ENCODE measurements at places on chromosomes 13 and 19.

- H3K36me3 ChIP-seq = peaks cover 1% of the 10 kb centered on the region
- H3K4me3 ChIP-seq = no peak overlapping the region
- DNase-seq = no peak
- peaks cover 52% of the 10 kb centered on the region for H3K4me1 ChIP-seq
- H3K27me3 ChIP-seq = no peaks in the 10 kb centered on the region
- H3K27ac ChIP-seq = peak overlapping the region; percentile 20
Observed at GRCh38 chr13:32530841-32531253, 7.7 kb downstream of the N4BP2L2 start.

- no peak overlapping the region for H3K4me3 ChIP-seq
- H3K4me1 ChIP-seq = peaks cover 59% of the 10 kb centered on the region
- H3K27ac ChIP-seq = peak overlapping the region; percentile 67
Observed at GRCh38 chr13:98222816-98223215, 45.7 kb upstream of the RNF113B start.

DNA sequence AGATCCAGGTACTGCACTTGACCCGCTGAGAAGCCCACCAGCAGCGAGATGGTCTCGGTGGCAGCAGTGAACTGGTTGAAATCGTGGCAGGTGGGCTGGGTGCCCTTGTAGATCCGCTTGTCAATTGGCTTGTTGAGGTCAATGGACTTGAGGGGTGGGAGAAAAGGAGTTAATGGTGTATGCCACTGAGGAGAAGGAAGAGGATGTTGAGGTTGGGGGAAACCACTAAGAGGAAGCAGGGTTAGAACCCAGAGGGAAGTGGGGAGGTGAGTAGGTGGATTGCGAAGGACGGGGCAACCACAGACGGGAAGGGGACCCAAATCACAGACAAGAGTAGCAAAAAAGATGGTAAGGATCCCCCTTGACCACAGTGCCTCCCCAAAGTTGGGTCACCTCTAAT, 1.7 kb downstream of the DMWD start:
- no peak overlapping the region for H3K4me3 ChIP-seq
- H3K27ac ChIP-seq = no peak overlapping the region
- DNase-seq = no peak
- no peaks in the 10 kb centered on the region for H3K36me3 ChIP-seq

- DNase-seq = no peak
- H3K36me3 ChIP-seq = no peaks in the 10 kb centered on the region
- H3K27me3 ChIP-seq = no peaks in the 10 kb centered on the region
Observed at GRCh38 chr13:27293076-27293691, 22.6 kb downstream of the RASL11A start.

- no peak for DNase-seq
- H3K4me1 ChIP-seq = no peaks in the 10 kb centered on the region
Observed at GRCh38 chr13:109387471-109387870, 398.9 kb downstream of the IRS2 start.

DNA sequence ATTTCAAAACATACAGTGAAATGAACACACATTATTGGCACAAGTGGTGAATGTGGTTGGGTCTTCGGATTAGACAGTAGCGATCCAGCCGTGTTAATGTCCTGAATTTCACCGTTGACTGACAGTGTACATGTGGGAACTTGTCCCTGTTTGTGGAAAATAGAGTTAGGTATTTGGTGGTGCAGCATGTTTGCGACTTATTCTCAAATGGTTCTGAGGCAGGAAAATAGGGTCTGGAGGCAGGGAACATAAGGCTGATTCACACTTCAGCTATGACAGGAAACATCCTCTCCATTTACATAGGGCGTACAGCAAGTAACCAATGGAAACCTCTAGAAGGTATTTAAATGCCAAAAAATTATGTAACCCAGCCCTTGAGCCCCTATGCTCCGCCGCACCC, 4.2 kb downstream of the LGALS7B start:
- no peaks in the 10 kb centered on the region for H3K4me1 ChIP-seq
- no peak for DNase-seq
- H3K4me3 ChIP-seq = no peak overlapping the region
- no peak overlapping the region for H3K27ac ChIP-seq

GRCh38 chr19:18328340-18329034, 5.6 kb upstream of the LSM4 start:
- peaks cover 20% of the 10 kb centered on the region for H3K4me1 ChIP-seq
- H3K27ac ChIP-seq = peak overlapping the region; percentile 67
- peak; percentile 95 for DNase-seq
- no peaks in the 10 kb centered on the region for H3K36me3 ChIP-seq
